Hippocampal formation (tissue), 2 donors: ENCODE measurements at places on chromosomes 13 and 19.
A peak's percentile ranks its signal among the peaks of the same experiment; 100 is the strongest.

DNA sequence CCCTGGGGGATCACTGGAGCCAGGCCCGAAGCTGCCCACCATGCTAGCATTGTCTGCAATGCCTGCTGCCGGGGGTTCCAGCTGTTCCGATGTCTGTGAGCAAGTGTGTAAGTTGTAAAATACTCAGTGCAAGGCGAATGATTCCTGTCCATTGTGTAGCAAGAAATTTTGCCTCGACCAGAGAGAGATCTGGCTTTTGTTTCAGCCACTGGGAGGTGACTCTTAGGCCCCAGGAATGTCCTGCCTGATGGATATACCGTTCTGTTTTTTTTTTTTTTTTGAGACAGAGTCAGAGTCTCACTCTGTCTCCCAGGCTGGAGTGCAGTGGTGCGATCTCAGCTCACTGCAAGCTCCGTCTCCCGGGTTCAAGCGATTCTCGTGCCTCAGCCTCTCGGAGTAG, 7.3 kb upstream of the GADD45B start:
- DNase-seq = no peak

DNA sequence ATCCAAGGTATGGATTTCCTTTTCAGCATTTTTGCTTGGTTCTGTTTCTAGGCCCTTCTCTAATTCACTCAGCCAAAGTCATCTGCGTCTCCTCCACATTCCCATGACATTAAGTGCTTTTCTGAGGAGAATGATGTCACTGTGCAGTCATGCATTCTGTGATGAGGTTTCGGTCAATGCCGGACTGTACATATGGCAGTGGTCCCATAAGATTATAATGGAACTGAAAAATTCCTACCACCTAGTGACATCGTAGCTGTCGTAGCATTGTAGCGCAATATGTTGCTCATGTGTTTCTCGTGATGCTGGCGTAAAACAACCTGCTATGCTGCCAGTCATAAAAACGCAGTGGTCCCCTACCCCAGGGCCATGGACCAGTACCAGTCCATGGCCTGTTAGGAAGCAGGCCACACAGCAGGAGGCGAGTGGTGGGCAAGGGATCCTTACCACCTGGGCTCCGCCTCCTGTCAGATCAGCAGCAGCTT, 63.4 kb upstream of the TNFRSF19 start:
- no peak for DNase-seq

DNA sequence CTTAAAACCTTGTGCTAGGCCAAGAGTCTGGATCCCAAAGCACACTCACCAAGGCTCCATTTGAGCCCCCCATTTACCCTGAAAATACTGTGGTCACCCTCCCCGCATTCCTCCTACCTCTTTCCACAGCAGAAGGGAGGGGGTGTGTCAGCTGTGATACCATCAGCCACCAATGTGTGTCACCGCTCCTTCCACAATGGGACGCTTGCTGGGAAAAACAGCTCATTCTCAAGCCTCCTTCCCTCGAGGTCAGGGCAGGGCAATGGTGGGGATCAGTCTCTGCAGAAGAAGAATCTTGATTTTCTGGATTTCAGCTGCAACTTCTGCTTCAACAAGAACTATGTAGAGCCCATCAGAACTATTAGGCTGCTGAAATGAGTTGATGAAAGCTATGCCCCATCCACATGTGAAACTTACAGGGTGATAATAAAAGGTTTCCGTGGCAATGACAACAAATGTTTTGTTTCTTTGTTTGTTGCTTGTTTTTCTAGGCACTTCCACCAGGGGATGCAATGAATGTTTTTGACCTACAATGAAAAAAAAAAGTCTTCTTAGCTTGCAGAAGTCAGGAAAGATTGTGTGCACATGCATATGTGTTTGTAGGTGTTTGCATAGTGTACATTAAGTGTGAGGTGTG, 26.4 kb upstream of the ZNF507 start:
- peak; percentile 6 for DNase-seq

DNA sequence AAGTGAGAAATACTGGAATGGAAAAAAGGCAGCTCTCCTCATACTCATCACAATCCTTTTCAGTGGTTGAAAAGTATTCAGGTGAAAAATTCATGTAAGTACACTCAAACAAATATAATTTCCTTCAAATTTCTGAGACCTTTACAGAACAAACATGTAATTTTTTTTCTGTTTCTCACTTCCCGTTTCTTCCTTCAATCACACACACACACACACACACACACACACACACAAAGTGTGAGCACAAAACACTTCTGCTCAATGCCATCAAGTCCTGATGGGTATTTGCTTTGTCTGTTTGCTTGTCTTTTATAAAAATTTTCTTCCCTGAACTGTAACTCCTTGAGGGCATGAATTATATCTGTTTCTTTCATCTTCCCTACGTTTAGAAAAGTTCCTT, 110.6 kb downstream of the LIG4 start:
- no peak for DNase-seq

DNA sequence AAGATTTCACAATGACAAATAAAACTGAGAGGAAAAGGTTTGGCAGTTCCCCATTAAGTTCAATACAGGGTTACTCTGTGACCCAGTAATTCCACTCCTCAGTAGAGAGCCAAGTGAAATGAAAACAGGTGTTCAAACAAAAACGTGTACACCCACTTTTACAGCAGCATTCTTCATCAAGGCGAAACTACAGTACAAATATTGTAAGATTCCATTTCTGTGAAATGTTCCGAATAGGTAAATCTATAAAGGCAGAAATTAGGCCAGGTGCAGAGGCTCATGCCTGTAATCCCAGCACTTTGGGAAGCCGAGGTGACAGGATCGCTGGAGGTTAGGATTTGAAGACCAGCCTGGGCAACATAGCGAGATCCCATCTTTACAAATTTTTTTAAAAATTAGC, 8.9 kb upstream of the GDF15 start:
- DNase-seq = no peak

DNA sequence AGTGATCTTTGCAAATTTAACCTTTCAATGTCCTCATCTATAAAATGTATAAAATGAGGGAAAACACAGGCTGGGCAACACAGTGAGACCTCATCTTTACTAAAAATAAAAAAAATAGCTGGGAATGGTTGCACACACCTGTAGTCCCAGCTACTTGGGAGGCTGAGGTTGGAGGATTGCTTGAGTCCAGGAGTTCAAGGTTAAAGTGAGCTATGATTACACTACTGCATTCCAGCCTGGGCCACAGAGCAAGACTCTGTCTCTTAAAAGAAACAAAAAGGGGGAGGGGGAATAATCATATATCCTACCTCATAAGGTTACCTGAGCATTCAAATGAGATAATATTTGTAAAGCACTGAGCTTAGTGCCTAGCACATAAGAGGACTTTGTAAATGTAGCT, 5.8 kb downstream of the MTRF1 start:
- DNase-seq = no peak

DNA sequence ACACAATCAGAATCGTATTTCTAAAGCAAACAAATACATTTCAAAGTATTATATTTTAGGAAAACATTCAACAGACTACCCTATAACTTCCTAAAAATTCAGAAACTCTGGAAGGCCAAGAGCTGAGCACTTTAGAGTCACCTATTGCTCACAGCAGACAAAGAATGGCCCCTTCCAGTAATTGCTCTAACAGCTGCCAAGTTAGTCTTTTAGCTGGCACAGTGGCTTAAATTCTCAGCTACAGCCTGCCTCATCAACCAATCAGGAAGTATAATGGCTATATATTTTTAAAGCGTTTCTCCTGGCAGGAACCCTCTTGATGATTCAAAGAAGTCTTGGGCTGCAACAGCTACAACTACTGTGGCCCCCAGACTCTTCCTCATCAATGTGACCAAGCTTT, 14.9 kb upstream of the SLITRK5 start:
- DNase-seq = no peak
